ENCODE measurements at places on chromosomes 2 and 18. TPM values are rescaled to one million over a fixed set of nuclear protein-coding genes. Genes with fewer than 3 reads are reported as not detected.

DNA sequence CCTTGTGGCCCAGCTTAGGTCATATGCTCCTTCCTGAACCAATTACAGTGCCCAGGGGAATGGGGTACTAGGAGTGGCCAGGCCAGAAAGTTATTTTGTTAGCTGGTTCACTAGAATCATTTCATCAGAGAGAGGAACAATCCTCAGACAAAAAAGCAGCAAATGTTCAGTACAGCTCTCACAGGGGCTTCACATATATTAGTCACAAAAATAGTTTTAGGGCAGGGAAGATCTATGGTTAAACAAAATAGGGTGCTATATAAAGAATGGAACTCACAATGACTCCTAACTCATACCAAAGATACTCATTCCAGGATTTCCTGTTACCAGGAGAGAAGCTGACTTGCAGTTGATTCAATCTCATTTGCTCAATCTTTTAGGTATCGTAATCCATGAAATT is 71.0 kb downstream of the CWC22 start:
- no peak overlapping the region for H3K27ac ChIP-seq
- H3K27me3 ChIP-seq = no peaks in the 10 kb centered on the region
- no peak overlapping the region for H3K4me3 ChIP-seq
- H3K4me1 ChIP-seq = no peaks in the 10 kb centered on the region

- peaks cover 4% of the 10 kb centered on the region for H3K27me3 ChIP-seq
- no peaks in the 10 kb centered on the region for H3K36me3 ChIP-seq
- DNase-seq = peak; percentile 51
- no peak overlapping the region for H3K27ac ChIP-seq
These were observed 48.0 kb upstream of the MRPL33 start for GRCh38 chr2:27723372-27724144.

- DNase-seq = no peak
- H3K27me3 ChIP-seq = no peaks in the 10 kb centered on the region
- no peak overlapping the region for H3K27ac ChIP-seq
- no peak overlapping the region for H3K4me3 ChIP-seq
- no peaks in the 10 kb centered on the region for H3K4me1 ChIP-seq
These were observed 261.1 kb upstream of the RAB12 start for GRCh38 chr18:8348051-8348720.

- no peak overlapping the region for H3K27ac ChIP-seq
- H3K27me3 ChIP-seq = no peaks in the 10 kb centered on the region
- DNase-seq = no peak
- no peaks in the 10 kb centered on the region for H3K36me3 ChIP-seq
- H3K4me3 ChIP-seq = no peak overlapping the region
- no peaks in the 10 kb centered on the region for H3K4me1 ChIP-seq
These were observed 140.6 kb downstream of the NETO1 start for GRCh38 chr18:72727038-72727655.

- H3K27me3 ChIP-seq = peaks cover 2% of the 10 kb centered on the region
- no peaks in the 10 kb centered on the region for H3K36me3 ChIP-seq
- no peaks in the 10 kb centered on the region for H3K4me1 ChIP-seq
- H3K4me3 ChIP-seq = no peak overlapping the region
- no peak overlapping the region for H3K27ac ChIP-seq
- no peak for DNase-seq
These were observed 234.3 kb upstream of the ACVR2A start for GRCh38 chr2:147610496-147611040.

DNA sequence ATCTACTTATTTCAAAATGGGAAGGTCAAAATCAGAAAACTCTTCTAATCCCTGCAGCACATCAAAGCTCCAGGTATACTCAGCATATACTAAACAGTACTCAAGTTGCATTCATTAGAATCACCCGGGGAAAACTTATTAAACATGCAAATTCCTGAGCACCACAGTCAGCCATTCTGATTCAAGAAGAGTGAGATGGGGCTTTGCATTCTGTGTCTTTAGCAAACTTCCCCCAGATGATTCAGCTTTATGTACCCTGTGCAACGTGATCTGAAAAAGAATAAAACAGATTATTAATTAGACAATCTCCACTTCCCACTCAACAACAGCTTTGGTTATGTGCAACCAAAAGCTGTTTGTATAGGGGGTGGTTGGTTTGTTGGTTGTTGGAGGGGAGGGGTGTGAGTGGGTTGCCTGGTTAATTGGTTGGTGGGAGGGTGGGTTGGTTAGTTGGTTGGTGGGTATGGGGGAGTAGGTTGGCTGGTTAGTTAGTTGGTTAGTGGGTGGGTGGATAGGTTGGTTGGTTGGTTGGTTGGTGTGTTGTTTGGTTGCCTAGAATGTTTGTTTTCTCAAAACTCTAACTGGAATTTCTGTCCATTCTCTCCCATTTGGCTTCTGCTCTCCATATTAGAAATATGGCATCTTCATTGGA is 112.5 kb upstream of the AGAP1 start:
- H3K27ac ChIP-seq = no peak overlapping the region
- peaks cover 4% of the 10 kb centered on the region for H3K27me3 ChIP-seq
- H3K36me3 ChIP-seq = no peaks in the 10 kb centered on the region
- no peaks in the 10 kb centered on the region for H3K4me1 ChIP-seq
- no peak for DNase-seq

DNA sequence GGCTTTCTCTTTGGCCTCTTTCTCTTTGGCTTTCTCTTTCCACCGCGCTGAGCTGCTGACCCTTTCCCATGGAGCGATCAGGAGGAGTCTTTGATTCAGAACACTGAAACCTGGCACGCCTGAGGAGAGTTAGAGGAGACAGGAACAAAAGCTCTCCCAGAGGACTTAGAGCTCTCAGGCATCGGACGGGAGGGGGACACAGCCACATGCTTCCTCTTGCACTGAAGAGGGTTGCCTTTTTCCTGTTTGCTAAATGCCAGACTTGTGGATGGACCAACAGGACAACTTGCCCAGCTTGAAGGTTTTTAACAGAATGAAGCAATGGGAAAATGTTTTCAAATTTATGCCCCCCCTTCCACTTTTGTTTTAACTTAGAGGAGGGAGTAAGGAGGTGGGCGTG is 3.6 kb upstream of the PTPN18 start:
- peaks cover 17% of the 10 kb centered on the region for H3K4me1 ChIP-seq
- H3K36me3 ChIP-seq = peaks cover 16% of the 10 kb centered on the region
- no peak overlapping the region for H3K27ac ChIP-seq

DNA sequence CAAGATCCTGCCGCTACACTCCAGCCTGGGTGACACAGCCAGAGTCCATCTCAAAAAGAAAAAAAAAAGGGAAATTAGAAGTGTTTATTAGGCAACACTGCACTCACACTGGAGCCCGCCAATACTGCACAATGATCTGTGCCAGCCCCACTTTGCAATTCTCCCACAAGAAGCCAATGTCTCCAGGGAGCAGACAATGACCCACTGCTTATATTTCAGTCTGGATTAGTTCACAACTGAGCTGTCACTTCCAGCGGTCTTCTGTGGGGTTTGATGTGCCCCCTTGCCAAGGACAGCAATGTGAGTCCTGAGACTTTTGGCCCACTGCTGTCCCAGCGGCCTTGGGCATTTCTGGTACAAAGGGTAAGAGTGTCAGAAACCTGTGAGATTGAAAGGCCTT is 85.6 kb upstream of the PPM1B start:
- H3K36me3 ChIP-seq = no peaks in the 10 kb centered on the region
- no peak overlapping the region for H3K27ac ChIP-seq
- DNase-seq = no peak
- H3K4me3 ChIP-seq = no peak overlapping the region
- H3K4me1 ChIP-seq = peaks cover 12% of the 10 kb centered on the region

DNA sequence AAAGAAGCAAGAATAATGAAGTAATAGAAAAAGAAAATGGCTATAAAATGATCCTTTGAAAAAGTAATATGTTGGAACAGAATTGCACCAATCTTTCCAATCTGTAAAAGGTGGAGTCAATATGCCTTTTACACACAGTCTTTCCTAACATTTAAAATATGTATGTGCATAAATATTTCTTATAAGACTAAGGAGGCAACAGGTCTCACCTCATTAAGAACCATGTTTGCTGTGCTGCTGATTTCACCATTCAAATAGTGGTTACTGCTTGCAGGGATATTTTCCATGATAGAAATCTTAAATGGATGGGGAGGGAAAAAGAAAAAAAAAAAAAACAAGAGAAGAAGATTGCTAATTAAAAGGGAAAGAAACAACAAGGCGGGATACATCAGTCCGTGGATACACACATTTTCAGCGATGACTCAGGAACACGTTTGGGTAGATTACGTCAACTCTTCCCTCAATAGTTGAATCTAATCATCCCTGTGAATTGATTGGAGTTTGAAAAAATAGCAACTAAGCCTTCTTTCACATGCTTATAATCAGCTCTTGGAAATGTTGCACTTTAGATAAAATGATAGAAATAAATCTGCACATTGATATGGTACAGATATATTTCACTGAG is 2133.9 kb upstream of the CELF4 start:
- no peak overlapping the region for H3K27ac ChIP-seq
- H3K4me3 ChIP-seq = no peak overlapping the region
- H3K36me3 ChIP-seq = no peaks in the 10 kb centered on the region
- no peaks in the 10 kb centered on the region for H3K27me3 ChIP-seq

DNA sequence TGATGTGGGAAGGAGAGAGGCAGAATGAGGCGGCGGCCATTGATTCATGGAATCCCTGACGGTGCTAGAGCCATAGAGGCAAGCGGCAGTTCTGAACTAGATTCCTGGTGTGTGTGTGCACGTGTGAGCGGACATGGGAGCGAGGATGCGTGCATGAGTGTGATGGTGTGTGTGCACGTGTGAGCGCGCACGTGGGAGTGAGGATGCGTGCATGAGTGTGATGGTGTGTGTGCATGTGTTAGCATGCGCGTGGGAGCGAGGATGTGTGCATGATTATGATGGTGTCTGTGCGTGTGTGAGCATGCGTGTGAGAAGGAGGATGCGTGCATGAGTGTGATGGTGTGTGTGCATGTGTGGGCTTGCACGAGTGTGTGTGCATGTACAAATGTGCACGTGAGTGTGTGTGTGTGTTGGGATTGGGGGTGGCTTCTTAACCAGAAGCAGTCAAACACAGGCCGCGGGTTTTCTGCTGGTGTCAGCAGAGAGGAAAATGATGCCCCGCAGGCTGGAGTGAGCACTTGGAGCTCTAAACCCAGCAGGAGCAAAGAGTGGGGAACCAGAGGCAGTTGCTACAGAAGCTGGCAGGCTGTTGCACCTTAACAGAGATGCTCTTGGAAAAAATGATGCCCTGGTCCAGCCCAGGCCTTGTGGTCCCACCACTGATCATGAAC is 29.5 kb downstream of the DIPK1C start:
- H3K4me1 ChIP-seq = no peaks in the 10 kb centered on the region
- H3K27ac ChIP-seq = no peak overlapping the region
- no peak for DNase-seq
- H3K27me3 ChIP-seq = peaks cover 10% of the 10 kb centered on the region
- H3K36me3 ChIP-seq = no peaks in the 10 kb centered on the region

DNA sequence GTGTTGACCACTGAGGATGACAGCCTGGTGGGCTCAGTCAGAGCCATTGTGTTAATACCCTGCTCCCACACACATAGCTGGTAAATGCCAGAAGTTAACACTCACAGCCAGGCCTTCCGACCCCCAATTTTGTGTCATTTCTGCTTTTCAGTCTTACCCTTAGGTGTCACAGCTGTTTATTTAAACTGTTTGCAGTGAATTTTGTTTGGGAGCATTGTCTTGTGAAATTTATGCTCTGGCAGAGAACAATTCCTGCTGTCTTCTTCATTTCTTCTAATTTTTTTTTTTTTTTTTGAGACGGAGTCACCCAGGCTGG is 8.2 kb downstream of the LPIN1 start:
- H3K4me1 ChIP-seq = peaks cover 89% of the 10 kb centered on the region
- H3K4me3 ChIP-seq = peak overlapping the region; percentile 73
- H3K27ac ChIP-seq = peak overlapping the region; percentile 93
- peaks cover 28% of the 10 kb centered on the region for H3K36me3 ChIP-seq
- DNase-seq = no peak

GRCh38 chr2:46010925-46011490 is 286.2 kb upstream of the EPAS1 start:
- H3K4me3 ChIP-seq = no peak overlapping the region
- no peak overlapping the region for H3K27ac ChIP-seq
- no peaks in the 10 kb centered on the region for H3K27me3 ChIP-seq
- no peak for DNase-seq
- peaks cover 14% of the 10 kb centered on the region for H3K4me1 ChIP-seq
- peaks cover 9% of the 10 kb centered on the region for H3K36me3 ChIP-seq

- H3K27ac ChIP-seq = no peak overlapping the region
- H3K36me3 ChIP-seq = no peaks in the 10 kb centered on the region
- H3K4me3 ChIP-seq = no peak overlapping the region
- no peaks in the 10 kb centered on the region for H3K27me3 ChIP-seq
These were observed 790.1 kb downstream of the CNTNAP5 start for GRCh38 chr2:124814968-124815745.

The FHL2 gene
- 1.9 TPM for total RNA-seq

The FBXO48 gene
- 2.6 TPM for total RNA-seq

The OBSL1 gene
- total RNA-seq = 0.18 TPM

The RNU2-63P gene
- total RNA-seq = 4.5 TPM

The OSBPL1A gene
- total RNA-seq = 0.58 TPM

The SLC4A3 gene
- total RNA-seq = not detected

The KATNAL2 gene
- 0.34 TPM for total RNA-seq

The SCLY gene
- total RNA-seq = 40.4 TPM

The RND3 gene
- not detected for total RNA-seq

The ZSWIM2 gene
- total RNA-seq = not detected

Data from activated CD8-positive, alpha-beta T cell treated with anti-CD3 and anti-CD28 coated beads, Interleukin-2, amount 10 ng/mL, durations not matched to agents 7 days and 5 days (primary cell).